ENCODE measurements at places on chromosomes 12 and 14.

DNA sequence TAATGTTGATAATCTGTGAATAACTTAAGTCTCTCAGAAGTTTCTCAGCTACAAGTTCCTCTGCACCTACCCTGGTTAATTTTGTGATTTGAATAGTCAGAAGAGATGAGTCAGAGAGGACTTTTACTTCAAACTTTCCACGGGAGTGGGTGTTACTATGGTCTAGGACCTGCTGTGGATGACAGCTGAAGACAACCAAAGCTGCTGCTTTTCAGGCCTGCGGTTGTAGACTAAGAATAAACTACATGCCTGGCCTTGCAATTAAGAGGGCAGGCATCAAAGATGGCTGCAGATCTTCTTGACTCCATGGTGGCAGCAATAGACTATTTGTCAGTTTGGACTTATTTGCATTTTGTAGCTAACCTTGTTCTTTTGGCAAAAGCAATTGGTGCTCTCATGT lies 227.1 kb upstream of the KRR1 start:
- DNase-seq: no peak

DNA sequence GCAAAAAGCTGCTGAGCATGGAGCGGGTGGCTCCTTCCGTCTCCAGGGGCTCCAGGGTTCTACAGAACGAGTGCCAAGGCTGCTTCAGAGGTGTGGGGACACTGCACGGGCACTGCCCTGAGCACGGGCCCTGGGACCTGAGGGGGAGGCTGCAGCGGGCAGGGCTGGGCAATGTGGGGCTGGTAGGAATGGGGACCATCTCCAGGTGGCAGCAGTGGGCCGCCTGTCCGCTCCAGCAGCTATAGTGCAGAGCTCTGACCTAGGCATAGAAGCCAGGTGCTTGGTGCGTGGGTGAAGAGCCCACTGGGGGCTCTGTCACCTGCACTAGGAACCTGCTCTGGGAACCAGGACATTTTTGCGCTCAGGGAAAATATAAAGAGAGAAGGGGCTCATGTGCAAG lies 22.3 kb downstream of the HDAC7 start:
- no peak for DNase-seq

DNA sequence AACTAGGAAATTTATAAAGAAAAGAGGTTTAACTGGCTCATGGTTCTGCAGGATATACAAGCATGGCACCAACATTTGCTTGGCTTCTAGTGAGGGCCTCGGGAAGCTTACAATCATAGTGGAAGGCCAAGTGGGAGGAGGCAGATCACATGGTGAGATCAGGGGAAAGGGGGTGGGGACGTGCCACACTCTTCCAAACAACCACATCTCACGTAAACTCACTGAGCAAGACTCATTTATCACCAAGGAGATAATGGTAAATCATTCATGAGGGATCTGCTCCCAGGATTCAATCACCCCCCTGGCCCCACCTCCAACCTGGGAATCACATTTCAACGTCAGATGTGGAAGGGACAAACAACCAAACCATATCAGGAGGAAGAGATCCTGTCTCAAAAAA lies 35.8 kb downstream of the NUMB start:
- DNase-seq: no peak

DNA sequence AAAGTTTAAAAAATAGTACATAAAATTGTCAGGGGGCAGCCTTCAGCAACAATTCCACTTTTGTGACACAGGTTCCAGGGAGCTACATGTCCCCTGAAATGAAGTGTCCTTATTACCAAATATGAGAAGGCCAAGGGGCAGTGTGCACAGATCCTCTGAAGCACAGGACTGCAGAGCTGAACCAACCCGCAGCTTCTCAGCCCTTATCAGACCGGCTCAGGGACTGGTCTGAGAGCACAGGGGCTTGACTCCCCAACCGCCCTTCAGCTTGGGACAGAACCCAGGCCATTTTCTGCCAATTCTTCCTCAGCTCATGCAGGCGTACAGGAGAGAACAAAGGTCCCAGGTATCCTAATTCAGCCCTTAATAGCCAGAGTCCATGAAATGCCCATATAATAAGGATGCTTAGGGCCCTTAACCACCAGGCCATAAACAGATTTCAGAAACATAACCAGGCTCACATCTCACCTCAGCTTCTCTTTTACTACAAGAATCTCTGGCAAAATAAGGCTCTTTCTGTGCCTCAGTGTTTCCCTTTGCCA lies 221.3 kb downstream of the ANO2 start:
- no peak for DNase-seq

- DNase-seq: no peak
Observed at GRCh38 chr12:65712260-65713004, 111.9 kb upstream of the HMGA2 start.

DNA sequence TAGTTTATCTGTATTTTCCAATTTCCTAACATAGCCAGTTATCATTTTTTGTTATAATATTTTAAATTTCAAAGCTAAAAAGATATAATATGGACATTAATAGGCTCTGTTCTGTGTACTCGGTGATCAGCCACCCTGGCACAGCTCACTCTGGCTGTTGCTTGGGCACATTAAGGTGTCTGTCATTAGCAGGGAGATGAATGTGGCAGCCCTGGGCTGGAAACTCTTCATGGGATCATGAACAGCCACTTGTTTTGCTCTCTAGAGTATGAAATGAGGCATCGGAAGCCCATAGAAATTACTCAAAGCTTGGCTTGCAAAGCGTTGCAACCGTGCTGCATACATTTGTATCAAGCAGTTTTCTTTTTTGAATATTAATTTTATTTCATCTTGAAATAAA lies 233.2 kb downstream of the DACT1 start:
- DNase-seq: no peak

DNA sequence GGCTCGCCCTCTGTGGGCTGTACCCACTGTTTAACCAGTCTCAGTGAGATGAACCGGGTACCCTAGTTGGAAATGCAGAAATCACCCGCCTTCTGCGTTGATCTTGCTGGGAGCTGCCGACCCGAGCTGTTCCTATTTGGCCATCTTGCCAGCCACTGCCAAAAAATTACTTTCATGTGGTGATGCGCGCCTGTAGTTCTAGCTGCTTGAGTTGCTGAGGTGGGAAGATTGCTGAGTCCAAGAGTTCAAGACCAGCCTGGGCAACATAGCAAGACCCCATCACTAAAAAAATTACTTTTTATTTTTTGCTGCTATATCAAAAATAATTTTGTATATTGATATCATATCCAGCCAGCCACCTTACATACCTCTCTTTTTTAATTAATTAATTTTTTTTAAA lies 18.4 kb downstream of the BRMS1L start:
- no peak for DNase-seq

DNA sequence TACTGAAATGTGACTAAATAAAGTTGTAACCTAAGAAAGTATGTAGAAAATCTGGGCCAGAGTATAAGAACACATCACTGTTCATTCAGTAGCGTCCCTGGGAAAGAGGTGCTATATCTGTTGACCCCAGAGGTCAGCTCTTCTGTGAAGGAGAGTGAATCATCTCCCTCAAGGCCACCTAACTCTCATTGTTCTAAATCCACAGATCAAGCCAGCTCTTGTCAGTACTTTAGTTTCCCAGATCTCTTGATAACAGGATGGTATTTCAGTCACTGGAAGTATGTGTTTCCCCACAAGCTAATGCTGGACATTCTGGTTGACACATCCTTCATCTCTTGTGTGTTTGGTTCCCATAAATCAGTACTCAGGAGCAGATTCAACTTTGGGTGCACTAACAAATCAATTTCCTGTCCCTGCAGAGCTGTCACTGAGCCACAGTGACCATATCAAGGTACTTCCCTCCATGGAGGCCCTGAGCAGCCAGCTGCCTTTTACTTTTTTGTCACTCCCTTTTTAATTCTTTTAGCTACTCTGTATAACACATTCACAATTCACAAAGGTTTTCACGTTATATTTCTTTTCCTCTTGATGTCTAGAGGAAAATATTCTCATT lies 7.8 kb downstream of the KRT1 start:
- no peak for DNase-seq

DNA sequence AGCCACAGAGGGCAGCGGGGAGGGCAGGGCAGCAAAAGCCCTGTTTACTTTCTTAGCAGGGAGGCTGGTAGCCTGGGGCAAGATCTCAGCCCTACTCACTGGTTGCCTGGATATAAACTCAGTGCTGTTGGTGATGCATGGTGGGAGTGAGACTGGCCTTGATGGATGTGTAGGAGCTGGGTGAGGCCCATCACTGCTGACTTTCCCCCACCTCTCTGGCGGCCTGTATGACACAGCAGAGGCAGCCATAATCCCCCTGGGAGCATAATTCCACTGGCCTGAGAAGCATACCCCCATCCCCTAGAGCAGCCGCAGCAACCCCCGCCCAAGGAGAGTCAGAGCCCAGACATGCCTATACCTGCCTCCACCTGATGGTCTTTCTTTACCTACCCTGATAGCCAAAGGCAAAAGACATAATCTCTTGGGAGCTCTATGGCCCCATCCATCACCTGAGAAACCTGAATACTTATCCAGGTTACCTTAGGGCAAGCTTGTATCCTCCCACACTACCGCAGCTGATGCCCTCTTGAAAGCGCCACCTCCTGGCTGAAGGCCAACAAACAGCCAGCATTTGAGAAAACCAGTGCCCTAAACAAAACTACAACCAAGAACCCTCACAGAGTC lies 59.3 kb downstream of the DNAI7 start:
- no peak for DNase-seq

GRCh38 chr12:48221645-48222044 lies 18.6 kb upstream of the OR10AD1 start:
- DNase-seq: no peak

- no peak for DNase-seq
Observed at GRCh38 chr12:131131077-131131807, 177.5 kb downstream of the ADGRD1 start.

DNA sequence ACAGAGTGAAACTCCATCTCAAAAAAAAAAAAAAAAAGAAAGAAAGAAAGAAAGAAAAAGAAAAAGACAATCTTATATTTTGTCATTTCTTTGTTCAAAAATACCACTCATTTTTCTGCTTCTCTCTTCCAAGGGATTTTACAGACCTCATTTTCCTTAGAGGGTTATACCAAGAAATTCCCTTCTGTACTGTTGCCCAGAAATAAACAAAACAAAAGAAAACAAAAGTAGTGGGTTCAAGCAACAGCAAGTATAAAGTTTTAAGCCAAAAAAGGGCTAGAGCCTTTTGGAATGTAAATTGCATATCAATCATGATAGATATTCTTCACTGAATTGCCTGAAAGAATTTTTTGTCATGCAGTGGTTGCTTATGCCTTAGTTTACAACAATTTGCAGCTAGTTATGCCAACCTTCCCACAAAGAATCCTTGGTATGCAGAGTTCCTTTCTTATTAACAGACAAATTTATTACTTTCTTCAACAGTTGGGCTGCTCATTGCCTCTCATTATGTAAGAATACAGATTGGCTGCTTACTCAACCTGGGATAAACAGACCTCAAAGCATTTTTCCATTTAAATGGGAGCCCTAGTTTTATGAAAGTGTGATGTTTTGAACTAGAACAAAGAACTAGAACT lies 129.1 kb upstream of the PPFIA2 start:
- DNase-seq: no peak

DNA sequence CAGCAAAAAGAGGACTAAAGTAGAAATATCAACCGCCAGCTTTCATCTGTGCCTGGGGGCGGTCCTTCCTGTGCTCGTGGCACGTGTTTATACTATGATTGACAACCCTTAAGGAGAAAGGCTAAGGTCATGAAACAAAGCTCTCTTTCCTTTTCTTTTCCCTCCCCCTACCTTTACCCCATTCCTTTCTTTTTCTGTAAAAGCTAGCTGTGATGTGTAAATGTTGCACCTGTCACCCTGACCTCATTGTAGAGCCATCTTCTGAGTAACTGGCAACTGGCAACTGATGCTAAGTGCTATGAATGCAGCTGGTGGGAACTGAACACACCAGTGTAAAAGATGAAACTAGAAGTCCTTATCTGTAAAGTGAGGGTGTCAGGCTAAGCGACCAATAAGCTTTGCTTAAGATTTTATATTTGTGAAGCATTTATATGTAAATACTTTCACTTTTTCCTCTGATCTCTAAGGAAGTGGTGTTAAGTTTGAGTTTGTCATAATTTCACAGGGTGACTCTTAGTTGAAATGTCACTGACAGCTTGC lies 102.8 kb upstream of the BCAT1 start:
- DNase-seq: no peak

DNA sequence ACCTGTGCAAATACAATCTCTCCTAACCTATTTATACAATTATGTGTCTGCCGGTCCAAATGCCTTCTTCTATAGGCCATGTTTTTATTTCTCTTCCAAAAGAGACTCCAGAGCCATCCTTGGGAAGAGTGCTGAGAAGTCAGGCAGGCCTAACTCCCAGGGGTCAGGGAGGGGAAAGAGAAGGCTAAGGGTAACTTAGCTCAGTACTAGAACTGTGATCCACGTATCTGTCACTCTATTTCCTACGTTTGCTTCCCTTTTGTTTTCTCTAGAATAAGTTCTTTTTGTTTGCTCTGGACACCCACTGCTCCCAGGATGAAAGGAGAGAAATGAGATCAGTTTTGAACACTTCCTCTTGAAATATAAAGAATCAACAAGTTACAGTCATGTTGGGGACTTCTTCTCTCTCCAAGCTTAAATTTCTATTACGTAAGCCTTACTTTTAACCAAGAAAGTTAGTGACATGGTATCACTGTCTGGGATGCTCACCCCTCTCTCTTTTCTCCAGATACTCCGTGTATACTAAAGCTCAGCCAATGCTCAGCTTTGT lies 79.2 kb downstream of the DAD1 start:
- no peak for DNase-seq

DNA sequence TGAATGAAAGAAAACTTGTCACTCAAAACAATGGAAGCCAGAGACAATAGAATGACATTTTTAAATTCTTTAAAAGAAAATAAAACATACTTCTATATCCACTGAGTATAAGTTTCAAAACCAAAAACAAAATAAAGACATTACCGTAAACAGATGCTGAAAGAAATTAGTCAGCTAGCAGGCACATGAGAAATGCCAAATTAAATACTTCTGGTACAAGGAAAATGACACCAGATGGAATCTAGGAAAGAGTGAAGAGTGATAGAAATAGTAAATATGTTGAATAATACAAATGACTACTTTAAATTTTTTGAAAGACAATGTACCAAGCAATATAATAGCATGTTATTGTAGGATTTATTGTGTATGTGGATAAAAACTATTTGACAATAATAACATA lies 23.8 kb downstream of the PIK3C2G start:
- no peak for DNase-seq

DNA sequence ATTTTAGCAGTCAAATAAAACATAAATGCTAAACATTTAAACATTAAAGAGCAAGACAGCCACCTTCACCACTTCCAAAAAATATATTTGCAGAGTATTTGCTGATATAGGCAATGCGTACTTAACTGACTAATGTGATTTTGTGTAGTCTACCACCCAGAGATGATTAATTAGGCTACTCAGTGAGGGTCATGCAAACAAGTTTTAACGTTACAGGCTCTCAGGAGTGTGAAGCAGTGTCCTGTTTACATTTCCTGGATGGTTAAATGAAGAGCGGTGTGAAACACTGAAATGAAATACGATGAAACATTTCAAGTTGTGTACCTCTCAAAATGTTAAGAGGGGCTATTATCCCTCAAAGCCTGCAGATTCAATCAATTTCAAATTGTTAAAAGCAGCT lies 165.8 kb upstream of the LRIG3 start:
- DNase-seq: no peak

- no peak for DNase-seq
Observed at GRCh38 chr12:56339158-56339422, 406 bp downstream of the IL23A start.

GRCh38 chr12:98352835-98353234 lies 162.6 kb upstream of the TMPO start:
- DNase-seq: no peak

- no peak for DNase-seq
Observed at GRCh38 chr14:103891667-103892215, 36.5 kb upstream of the TDRD9 start.

- DNase-seq: no peak
Observed at GRCh38 chr12:1445807-1446206, 148.6 kb downstream of the FBXL14 start.

Data from stimulated activated CD4-positive, alpha-beta T cell treated with anti-CD3 and anti-CD28 coated beads, Interleukin-1b, Interleukin-23, amount 100 ng/mL, for 1 hour (primary cell).